ENCODE measurements at places on chromosomes 11 and 22.

GRCh38 chr11:28834877-28835276 is 726.7 kb downstream of the METTL15 start:
- peak; percentile 93 for DNase-seq

DNA sequence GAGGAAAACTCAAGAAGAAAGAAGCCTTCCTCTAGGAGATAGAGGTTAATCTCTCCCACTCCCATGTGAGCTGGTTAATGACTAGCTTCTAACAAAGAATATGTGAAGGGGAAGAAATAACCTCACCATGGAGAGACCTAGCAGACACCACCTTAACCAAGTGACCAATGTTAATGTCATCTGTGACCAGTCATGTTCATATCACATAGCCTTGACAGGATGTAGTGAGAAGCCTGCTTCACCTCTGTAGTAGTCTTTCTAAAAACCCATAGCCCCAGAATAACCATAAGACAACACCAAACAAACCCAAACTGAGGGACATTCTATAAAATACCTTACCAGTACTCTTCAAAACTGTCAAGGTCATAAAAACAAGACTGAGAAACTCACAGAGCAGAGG is 21.5 kb upstream of the POU2AF1 start:
- no peak for DNase-seq

GRCh38 chr22:44540756-44541670 is 43.0 kb upstream of the RTL6 start:
- DNase-seq = no peak

- peak; percentile 62 for DNase-seq
Observed at GRCh38 chr11:46285594-46286033, 8.2 kb downstream of the CREB3L1 start.

- DNase-seq = no peak
Observed at GRCh38 chr11:8329847-8330361, 66.2 kb upstream of the LMO1 start.

- DNase-seq = peak; percentile 98
Observed at GRCh38 chr11:67118801-67119584, at the start of gene KDM2A. KDM2A (plus strand) TSS chr11:67119263; CDS start chr11:67121317, 2,054 bp downstream.

- DNase-seq = no peak
Observed at GRCh38 chr11:2166091-2166851, 5.3 kb upstream of the INS start.

GRCh38 chr11:73141031-73141308 is 1.1 kb downstream of the FCHSD2 start:
- DNase-seq = no peak

DNA sequence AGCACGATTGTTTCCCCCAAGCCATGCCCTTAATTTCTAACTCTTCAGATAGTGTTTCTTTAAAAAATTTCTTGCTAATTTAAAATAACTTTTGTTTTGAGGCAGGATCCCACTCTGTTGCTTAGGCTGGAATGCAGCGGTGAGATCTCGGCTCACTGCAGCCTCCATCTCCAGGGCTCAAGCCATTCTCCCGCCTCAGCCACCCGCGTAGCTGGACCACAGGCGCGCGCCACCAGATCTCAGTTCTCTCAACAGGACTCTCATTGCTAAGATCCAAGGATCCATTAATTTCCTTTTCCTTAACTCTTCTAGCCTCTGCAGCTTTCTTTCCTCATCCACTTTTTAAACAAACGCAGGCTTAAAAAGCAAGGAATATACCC is 327 bp upstream of the MED17 start:
- DNase-seq = no peak

- DNase-seq = no peak
Observed at GRCh38 chr11:639332-639955, 2.4 kb downstream of the DRD4 start.

DNA sequence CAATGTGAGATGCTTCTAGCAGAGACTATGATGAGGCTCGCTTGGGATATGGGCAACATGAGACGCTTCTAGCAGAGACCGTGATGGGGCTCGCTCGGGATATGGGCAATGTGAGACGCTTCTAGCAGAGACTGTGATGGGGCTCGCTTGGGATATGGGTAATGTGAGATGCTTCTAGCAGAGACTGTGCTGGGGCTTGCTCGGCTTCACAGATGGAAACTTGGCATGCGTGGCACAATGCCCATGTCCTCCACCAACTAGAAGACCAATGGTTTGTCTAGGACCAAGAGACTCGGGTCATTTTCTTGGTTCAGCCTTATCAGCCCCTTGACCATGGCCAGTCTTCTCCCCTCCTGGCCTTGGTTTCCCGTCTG is 7.1 kb downstream of the MYEOV start:
- no peak for DNase-seq

DNA sequence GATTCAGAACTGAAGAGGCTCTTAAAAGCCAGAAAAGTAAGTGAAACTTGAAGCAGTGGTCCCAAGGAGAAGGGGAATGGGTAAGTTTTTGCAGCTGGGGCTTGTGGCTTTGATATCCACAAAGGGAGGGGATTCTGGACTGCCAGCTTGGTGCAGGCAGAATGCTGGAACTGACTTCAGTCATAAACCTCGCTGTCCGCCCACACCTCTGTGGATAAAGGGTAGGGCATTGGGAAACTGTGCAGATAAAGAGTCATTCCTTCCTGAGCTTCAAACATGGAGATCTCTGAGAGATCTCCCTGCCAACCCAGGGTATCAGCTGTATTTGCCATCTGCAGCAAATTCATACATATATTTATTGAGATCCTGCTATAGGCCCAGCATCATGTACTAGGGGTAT is 124.3 kb upstream of the OR9Q1 start:
- no peak for DNase-seq

DNA sequence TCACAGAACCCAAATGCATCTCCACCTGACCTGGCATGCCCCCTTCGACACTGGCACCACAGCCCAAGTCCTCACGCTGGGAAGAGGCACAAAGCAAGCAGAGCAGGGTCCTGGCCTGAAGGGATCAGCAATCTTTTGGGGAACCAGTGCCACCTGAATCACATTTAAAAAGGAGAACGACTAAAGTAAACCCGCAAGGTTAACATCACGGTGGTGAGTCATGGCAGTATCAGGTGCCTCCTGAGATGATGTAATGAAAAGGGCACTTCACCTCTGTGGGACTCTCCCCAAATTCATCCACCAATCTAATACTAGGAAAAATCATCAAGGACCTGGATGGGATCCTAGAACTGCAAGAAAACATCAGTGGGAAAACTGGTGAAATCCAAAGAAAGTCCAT is 44.9 kb downstream of the PACSIN2 start:
- DNase-seq = no peak

DNA sequence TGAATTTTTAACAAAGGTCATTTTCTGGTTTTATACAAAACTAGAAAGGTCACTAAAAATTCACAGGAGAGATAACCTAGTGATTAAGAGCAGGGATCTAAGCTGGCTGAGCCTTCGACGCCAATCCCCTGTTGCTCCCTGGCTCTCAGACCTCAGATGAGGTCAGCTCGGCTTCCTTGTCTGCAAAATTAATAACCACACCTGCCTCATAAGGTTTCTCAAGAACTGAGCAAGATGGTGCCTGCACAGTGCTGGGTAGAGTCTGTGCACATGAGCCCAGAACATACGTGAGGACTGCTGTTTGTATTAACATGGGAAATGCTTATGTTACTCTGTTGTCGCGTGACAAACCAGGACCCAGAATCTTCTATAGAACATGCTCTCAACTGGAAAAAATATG is 24.4 kb upstream of the CD5 start:
- no peak for DNase-seq

DNA sequence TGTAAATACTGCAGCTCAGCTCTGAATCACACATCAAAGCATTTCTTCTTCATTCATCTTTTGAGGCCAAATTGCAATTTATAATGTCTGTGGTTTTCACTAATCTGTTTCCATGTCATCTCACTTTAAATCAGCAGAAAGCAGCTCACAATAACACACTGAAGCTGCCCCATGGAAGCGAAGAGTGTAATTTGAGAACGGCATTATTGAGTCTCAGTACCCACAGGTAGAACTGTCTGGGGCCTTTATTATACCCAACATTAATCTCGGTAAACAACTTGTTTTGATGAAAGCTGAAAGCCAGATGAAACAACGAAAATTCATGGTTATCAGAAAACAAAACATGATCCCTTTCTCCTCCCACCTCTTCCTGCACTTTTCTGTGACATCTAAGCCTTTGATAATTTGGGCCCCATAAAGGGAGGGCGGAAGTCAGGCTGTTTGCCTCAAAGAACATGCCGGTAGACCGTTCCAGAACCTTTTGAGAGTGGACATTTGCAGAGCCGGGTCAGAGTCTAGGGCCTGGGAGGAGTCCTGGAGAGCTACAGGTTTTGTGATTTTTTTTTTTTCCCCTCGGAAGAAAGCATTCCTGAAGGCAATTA is 68.2 kb upstream of the SESN3 start:
- DNase-seq = peak; percentile 65

- no peak for DNase-seq
Observed at GRCh38 chr11:78427615-78428265, 10.1 kb upstream of the GAB2 start.

DNA sequence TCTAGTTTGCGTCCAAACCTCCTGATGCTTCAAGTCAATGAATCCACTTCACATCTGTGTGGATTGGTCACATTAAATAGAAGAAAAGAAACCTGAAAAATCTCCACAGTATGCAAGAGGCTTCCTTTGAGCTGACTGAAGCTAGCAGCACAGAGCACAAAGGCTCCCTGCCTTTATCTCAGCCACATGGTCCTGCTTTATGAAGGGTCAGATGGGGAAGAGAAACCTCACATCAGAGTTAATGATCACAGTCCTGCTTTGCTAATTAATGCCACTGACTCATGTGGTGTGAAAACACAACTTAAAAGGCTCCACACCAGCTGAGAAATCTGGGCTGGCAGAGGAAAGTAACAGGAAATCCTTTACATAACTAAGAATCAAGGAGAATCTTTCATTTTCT is 1291.0 kb downstream of the LRRC4C start:
- no peak for DNase-seq

GRCh38 chr11:3659595-3660515 is 11.3 kb downstream of the CHRNA10 start:
- DNase-seq = no peak

DNA sequence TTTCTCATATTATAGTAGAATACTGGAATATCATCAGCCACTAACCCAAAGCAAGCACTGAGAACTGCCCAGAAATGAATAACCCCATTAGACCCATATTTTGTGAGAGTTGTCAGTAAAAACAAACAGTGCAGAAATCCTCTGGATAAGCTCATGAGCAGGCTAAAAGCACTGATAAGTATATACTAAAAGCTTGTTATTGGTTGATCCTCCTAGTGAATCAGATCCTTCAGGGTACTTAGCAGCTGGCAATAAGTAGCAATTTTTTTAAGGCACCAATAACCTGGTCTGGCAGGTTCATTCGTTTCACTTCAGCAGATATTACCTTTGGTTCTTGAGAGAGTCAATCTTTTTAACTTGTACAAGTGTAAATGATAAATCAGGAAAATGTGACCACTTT is 1.2 kb downstream of the NOX4 start:
- peak; percentile 10 for DNase-seq

DNA sequence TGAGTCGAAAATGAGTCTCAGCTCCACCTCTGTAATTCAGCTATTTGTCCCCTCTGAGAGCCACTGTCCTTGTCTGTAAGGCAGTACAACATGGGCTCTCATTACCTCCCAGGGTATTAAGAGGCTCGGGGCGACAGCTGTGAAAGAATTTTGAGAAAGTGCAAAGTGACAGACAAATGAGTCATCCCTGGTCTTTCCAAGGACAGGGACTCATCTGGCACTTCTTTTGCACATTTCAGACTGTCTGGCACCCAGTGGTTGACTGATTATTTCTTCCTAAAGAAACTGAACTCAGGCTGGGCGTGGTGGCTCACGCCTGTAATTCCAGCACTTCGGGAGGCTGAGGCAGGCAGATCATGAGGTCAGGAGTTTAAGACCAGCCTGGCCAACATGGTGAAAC is 62.1 kb upstream of the ARFGAP3 start:
- DNase-seq = no peak

DNA sequence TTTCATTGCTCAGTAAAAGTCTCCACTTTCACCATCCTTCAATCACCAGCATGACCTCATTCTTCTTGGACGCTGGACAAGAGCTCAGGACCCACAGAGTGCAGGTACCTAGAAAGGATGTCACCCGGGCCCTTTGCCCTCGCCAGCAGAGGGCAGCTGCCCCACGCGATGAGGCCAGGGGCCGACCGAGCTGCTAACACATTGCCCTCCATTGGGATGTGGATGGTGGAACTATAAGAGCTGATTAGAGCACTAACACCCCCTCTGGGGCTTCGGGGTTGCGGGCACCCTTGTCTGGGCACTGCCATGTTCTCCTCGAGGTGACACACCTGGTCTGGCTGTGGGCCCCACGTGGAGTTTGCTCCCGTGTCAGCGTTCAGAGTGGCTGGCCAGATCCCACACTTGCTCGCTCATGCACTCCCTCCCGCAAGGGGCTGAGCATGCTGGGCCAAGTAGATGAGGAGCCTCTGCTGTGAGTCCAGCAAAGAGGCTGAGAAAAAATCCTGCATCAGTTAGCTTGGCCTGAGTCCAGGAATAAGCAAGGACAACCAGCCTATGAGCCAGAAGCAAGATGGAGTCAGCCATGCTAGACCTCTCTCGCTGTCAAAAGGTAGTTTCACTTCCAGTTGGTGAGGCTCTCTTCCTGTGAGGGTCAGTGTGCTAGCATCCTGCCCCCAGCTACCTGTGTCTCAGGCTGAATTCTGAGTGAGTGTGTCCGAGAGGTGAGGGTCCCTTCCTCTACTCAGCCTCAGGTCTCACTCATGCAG is 9.8 kb downstream of the KRTAP5-6 start:
- no peak for DNase-seq

- DNase-seq = no peak
Observed at GRCh38 chr11:77171254-77171653, 43.2 kb downstream of the MYO7A start.

DNA sequence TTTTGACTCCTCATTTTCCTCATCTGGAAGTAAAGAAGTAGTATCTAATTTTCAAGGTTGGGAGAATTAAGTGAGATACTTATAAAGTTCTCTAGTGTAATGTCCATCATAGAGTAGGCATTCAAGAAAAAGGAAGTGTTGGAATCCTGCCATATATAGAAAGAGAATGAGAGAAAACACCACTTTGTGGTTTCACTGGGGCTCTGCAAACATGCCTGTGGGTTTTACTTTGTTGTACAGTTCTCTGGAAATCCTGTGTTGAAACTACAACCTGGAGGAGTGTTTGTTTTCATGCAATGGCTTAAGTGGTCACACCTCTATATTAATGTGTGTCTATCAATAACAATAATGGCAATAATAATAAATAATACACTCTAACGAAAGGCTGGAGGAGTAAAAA is 741.7 kb downstream of the NELL1 start:
- peak; percentile 1 for DNase-seq
